Astrocyte (in vitro differentiated cells and primary cell): ENCODE measurements at places on chromosomes 3 and 15.

DNA sequence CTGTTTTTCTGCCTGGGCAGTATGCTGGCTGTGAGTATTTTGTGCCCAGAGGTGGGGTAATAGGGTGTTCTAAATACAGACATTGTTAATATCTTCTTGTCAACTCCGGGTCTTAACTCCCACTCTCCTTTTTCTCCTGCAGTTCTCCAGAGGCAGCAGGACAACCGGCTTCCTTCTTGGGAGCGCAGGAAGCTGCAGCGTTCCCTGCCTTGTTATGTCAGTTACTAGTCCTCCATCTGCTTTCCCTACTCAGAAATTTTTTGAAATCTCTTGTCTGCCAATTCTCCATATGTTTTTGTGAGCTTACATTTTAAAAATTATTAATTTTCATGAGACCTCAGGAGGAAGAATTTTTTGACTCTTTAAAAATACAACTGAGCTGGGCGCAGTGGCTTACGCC lies 67.2 kb downstream of the NEO1 start:
- DNase-seq: no peak

GRCh38 chr15:100903168-100903554 lies 16.0 kb upstream of the LRRK1 start:
- no peak for DNase-seq

DNA sequence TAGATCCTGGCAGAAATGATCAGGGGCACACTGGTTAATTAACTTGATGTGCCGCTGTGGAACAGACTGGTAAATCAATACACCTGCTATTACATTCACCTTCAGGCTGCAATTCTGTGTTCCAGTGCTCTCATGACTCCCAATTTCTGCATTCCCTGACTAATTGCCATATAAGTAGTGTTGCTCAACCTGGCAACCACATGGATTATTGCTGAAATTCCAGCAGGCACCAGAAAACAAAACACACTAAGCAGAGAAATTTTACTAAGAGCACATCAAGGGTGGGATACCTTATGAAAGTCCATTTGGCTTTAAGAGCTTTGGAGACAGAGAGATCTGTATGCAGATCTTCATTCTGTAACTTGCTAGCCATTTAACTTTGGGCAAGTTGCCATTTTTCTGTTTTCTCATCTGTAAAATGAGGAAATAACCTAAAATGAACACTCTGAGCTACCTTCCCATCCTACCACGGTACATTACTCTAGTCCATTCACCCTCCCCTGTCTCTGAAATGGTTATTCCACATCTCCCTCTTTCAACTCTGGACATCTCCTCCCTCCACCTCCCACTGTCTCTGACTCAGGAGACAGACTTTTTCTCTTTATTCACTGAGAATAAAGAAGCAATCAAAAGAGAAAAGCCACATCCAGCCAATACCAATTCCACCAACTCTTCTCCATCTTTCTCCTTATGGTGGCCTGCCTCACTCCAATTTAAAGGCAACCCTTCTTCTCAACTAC lies 54.6 kb downstream of the STAC start:
- DNase-seq: peak; percentile 49

- DNase-seq: no peak
Measured at GRCh38 chr3:48023377-48023776, 7.2 kb upstream of the MAP4 start.

DNA sequence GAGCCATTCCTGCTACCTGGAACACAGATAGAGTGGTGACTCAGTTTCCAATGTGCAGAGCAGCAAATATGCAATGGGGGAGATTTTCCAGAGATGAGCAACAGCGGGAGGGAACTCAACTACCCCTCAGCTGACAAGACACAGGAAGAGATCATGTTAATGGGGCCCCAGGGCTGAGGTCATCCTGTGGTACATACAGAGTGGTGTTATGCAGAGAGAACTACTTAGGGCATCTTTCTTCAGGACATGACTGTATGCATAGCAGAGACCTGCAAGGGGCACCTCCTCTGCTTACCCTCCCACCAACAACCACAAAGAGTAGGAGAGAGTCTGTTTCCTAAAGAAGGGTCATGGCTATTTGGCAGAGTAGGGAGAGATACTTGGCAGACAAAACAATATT lies 6.8 kb upstream of the TBC1D5 start:
- DNase-seq: no peak

GRCh38 chr3:38003371-38003816 lies 12.8 kb downstream of the VILL start:
- no peak for DNase-seq

GRCh38 chr3:13505147-13506130 lies 25.3 kb downstream of the HDAC11 start:
- DNase-seq: no peak

- no peak for DNase-seq
Measured at GRCh38 chr15:101152914-101153313, 98.9 kb downstream of the CHSY1 start.
